Cortex of kidney (tissue), 1 donor: ENCODE measurements at places on chromosomes 12 and 14.

- DNase-seq = no peak
Measured at GRCh38 chr14:95039259-95039992, 117.9 kb downstream of the DICER1 start.

DNA sequence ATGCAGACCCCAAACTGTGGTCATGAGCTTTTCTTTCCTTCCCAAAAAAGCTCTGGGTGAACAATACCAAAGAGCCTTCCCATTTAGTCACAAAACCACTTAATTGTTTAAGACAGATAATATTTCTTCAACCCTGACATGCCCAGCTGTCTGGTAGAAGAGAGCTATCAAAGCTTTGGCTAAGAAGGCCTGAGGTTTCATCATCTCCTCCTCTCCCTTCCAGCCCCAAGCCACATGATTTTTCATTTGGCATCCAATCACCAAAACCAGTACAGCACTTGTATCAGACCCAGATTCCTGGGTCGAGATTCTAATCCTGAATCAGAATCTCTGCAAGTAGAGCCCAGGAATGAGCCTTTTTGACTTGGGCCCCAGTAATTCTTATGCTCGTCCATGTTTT lies 199.6 kb upstream of the TMEM260 start:
- DNase-seq = no peak

DNA sequence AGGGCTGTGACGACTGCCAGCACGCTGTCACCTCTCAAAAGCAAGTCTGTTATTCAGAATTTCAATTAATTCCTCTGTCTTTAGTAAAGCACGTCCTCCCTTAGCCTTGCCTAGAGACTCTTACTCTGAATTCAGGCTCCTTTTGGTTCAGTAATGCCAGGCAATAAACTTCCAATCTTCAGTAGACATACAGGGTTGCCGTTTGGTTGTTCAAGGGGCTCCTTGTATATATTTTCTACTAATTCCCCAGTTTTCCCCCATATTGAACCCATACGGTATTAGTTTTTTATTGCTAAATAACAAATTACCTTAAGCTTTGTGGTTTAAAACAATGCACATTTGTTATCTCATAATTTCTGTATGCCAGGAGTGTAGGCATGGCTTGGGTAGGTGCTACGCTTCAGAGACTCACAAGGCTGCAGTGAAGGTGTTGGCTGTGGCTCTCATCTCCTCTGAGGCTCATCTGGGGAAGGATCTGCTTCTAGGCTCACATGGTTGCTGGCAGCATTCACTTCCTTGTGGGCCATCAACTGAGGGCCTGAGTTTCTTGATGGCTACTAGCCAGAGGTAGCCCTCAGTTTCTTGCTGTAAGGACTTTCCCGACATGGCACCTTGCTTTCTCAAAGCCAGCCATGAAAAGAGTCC lies 7.3 kb upstream of the CLECL1 start:
- no peak for DNase-seq

- no peak for DNase-seq
Measured at GRCh38 chr14:68541178-68541896, 251.5 kb downstream of the ZFP36L1 start.

GRCh38 chr12:113996026-113996425 lies 29.9 kb upstream of the RBM19 start:
- DNase-seq = no peak

- DNase-seq = no peak
Measured at GRCh38 chr14:22843123-22843925, 6.9 kb downstream of the MMP14 start.

- DNase-seq = no peak
Measured at GRCh38 chr12:52221912-52222457, 11.1 kb upstream of the KRT7 start.

DNA sequence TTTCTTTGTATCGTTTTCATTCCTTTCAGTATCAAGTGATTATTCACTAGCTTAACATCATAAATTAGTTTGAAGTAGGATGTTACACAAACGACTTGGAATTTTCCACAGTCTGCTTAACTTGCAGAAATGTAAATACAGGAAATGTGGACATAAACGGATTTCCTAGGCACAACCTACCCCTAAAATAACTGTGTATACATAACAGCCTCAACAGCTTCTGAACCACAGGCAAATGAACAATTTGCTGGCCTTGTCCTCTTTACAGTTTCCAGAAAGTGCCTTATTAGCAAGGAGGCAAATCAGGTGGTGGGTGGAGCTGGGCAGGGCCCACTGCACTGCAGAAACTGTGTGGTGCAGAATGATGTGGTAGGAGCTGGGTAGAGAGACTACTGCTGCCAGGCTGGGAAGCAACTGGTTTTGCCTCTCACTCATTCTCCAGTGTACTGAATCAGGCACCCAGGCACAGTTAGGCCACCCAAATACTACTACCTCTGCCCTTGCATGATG lies 14.1 kb downstream of the DRAM1 start:
- DNase-seq = no peak

- DNase-seq = no peak
Measured at GRCh38 chr14:67221248-67221981, 19.8 kb upstream of the PALS1 start.

GRCh38 chr12:34356233-34356987 lies 334.1 kb downstream of the ALG10 start:
- DNase-seq = no peak

DNA sequence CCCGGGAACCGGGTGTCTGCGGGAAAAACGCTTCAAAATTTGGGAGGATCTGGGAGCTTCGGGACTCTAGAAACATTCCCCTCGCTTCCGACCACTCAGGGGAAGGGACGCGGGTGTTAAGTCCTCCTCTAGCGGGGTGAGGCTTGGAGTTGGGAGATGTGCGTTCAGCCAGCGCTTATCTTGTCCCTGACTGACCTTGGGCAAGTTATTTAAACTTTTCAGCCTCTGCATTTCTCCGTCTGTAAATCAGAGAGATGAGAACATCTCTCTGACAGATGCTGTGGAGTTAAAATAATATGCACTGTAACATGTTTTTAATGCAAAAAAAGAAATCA lies 76.9 kb upstream of the ANO4 start:
- no peak for DNase-seq

- no peak for DNase-seq
Measured at GRCh38 chr12:87511371-87511770, 517.8 kb downstream of the C12orf50 start.

GRCh38 chr12:68638721-68639395 lies 28.2 kb downstream of the RAP1B start:
- no peak for DNase-seq
